ENCODE measurements at places on chromosomes 4 and X.

DNA sequence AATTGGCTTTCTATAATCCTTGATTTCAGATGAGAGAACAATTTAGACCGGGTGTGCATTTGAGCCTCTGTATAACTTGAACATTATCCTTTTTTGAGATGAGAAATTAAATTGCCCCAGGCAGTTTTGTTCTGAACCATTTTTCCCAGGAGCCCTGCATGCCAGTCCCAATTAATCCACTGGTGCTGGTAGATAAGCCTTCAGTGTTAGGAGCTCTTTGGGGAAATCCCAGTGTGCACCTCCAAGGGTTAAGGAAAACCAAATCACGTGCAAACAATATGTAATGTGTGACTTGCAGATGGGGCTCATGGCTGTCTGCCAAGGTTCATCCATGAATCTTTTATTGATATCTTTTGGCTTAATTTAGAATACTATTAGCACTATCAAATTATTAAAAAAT lies 43.2 kb downstream of the KIT start:
- no peak for DNase-seq

DNA sequence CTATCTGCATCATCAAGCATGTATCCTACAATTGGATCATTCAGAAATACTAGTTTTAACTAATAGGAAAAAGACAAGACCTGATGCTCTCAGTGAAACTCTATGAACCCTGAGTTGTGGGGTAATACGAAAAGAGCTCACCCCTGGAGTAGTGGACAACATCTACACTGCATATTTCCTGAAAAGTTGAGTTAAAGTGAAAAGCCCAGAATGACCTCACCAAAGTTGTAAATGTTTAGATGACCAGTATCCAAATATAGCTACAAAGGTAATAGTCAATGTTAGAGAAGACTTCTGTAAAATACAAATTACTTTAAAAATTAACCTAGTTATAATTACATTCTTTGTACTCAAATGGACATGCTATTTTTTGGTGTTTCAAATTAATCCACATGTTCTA lies 52.8 kb upstream of the SRPX start:
- DNase-seq, result no peak

DNA sequence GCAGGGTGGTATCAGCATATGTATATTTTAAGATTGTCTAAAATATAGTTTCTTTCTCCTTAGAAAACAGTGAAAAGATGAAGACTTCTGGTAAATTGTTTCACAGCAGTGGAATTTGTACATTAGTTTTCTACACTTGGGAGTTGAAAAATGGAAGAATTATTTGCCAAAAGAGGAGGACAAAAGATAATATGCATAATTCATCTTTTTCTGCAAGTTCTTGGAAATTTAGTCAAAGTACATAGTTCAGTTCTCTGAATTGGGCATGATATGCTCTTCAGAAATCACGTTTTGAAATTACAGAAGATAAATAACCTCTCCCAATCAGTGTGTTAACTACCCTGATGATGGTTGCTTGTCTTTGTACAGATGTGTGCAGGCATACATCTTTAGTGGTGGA lies 47.0 kb downstream of the RBPJ start:
- DNase-seq, result no peak

GRCh38 chrX:29487714-29488113 lies 727.6 kb upstream of the MAGEB2 start:
- DNase-seq, result no peak

DNA sequence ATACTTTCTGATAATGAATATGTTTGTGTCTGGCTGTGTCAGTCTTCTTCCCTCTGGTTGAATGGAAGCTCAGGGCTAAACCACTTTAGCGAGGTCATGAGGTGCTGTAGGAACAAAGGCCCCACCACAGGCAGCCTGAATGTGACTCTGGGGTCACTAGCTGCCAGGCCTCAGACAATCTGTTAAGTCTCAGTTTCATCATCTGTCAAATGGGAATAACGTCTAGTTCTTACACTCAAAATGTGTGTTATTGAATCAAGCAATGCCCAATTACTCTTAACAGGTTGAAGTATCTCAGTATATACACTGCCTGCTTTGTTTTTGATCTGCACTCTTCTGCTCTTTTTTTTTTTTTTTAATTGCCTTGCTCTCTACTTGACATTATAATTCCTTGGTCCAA lies 148.6 kb downstream of the STK32B start:
- DNase-seq, result no peak

GRCh38 chr4:122616915-122617596 lies 3.8 kb downstream of the IL21 start:
- no peak for DNase-seq

DNA sequence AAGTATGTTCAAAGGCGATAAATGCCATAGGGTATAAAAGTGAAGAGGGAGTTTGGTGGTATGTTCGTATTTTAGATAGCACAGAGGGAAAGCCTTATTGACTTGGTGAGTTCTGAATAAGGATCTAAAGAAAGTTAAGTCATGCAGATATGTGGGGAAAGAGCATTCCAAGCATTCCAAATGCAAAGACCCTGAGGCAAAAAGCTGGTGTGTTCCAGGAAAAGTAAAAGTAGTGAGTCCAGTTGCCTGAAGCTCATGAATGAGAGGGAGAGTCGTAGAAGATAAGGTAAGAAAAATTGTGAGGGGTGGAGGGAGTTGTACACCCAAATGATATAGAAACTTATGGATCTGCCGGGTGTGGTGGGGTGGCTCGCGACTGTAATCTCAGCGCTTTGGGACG lies 426.7 kb downstream of the RPA4 start:
- no peak for DNase-seq

DNA sequence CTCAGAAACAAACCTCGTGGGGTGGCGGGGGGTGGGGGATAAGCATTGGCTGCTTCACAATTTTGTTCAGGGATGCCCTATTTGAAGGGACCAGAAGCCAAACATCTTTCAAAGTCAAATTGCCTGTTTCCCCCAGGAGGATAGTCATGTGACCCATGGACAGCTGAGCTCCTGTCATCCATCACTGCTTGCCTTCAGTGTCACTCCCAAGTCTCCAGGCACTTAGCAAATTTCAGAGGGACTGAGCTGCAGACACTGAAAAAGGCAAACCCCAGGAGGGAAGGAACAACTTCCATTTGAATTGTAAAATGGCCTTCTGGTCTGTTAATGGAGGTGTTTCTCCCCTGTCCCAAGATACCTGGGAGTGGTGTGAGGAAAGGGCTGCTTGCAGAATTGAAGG lies 73.4 kb downstream of the FRMPD3 start:
- DNase-seq, result no peak

GRCh38 chr4:44983083-44983482 lies 256.7 kb upstream of the GNPDA2 start:
- no peak for DNase-seq

DNA sequence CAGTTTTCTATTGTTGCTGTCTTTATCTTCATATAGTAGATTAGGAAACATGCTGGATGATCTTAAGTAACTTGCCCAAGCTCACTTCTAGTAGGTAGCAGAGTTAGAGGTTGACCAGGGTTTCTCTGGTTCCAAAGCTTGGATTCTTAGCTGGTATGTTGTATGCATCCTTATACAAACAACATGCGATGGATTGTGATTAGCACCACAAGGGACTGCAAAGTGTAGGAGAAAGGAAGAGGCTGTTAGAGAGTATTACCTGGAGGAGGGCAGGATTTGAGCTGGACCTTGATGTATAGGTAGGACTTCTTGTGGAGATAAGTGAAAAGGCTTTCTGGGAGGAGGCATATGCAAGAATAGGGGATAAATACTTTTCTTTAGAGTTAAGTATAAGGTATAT lies 5.6 kb downstream of the STIM2 start:
- no peak for DNase-seq

DNA sequence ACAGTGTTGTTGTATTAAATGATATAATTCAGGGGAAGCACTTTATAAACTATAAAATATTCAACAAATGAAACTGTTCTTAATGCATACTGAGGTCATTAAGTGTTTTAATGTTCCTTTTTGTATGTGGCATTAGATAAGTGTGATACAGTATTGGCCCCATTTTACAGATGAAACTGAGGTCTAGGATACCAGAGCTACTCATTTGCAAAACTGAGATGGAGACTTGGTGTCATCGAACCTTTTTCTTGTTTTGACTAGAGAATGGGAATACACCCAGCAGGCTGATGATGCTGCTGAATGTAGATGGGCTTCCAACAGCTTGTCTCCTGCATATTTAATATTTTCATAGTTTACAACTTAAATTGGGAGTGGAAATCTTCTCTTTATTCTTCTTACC lies 34.6 kb downstream of the TAF1 start:
- no peak for DNase-seq

GRCh38 chrX:5051831-5052491 lies 1176.7 kb downstream of the NLGN4X start:
- DNase-seq, result no peak

- DNase-seq, result no peak
Observed at GRCh38 chrX:16852617-16853179, 17.5 kb downstream of the RBBP7 start.

DNA sequence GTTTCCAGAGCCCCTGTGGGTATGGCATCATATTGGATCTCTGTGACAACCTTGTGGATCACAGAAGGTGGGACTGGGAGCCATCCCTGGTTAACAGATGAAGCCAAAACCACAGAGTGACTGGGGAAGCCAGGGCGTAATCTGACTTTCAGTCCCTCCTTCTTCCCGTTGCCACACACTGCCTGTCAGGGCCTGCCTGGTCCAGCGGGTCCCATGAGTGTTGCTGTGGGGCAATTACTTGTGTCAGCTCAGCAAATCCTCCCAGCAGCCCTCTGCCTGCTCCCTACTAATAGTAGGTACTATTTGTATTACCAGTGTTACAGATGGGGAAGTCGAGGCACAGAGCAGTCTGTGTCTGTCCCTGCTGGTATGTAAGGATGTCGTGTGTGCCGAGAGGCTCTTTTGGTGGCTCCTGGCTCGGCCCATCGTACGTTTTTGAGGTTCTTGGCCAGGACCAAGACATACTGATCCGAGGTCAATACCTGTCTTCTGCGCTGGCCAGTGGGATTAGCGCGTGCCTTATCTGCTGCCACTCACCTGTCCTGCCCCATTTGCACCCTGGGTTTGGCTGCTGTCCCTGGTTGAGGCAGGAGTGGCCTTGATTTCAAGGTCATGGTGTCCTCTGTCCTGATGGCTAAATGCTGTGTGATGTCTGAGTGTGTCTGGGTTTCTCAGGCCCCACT lies 5.7 kb downstream of the NSG1 start:
- no peak for DNase-seq

DNA sequence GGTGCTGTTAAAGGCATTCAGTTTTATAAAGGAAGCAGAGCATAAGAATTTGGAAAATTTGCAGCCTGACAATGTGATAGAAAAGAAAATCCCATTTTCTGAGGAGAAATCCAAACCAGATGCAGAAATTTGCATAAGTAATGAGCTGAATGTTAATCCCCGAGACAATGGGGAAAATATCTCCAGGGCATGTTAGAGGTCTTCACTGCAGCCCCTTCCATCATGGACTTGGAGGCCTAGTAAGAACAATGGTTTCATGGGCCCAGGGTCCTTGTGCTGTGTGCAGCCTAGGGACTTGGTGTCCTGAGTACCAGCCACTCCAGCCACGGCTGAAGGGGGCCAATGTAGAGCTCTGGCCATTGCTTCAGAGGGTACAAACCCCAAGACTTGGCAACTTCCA lies 542.7 kb upstream of the NR3C2 start:
- no peak for DNase-seq

- DNase-seq, result no peak
Observed at GRCh38 chr4:53994382-53995102, 69.9 kb downstream of the CHIC2 start.

DNA sequence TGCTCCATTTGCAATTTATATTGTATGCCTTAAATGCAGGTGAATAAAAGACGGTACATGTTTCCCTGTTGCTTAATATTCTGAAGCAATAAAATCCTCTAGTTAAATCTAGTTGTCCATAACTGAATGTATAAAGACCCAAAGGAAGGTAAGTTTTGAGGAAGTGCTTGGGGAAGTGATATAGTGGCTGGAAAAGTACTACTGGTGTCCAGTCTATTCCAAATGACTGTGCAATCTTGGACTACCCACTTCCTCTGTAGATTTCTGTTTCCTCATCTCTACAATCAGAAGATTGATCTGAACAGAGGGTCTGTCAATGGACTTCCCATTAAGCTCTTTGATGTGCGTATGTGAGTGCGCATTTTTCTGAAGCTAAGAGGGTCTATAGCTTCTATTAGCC lies 17.0 kb downstream of the SNCA start:
- DNase-seq, result no peak

- DNase-seq, result no peak
Observed at GRCh38 chr4:7124689-7125442, 57.0 kb upstream of the GRPEL1 start.

GRCh38 chr4:134343656-134344055 lies 142.1 kb upstream of the PABPC4L start:
- no peak for DNase-seq

DNA sequence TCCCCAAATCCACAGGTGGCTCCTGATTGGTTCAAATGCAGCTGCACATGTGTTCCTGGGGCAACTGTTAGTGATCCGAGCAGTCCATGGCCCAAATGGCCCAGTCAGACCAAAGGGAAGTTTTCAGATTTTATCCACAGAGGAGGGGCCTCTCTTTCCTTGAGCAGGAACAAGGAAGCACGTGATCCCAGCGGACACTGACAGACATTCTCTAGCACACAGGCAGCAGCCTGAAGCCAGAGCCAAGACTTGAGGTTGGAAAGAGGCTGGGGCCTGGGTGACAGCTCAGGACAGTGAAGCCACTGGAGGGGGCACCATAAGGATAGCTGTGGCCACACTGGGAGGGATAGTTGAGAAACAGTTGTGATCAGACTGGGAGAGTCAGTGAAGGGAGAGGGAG lies 3.5 kb upstream of the ZFP92 start:
- no peak for DNase-seq
